Ascending aorta (tissue), 2 donors: ENCODE measurements at places on chromosomes 11 and 22. TPM values are rescaled to one million over a fixed set of nuclear protein-coding genes. Genes with fewer than 3 reads are reported as not detected.

The MRPL40 gene
- total RNA-seq: 14.7 TPM

The DGCR6L gene
- total RNA-seq: 42.1 TPM

The RAG1 gene
- total RNA-seq: under 0.01 TPM

The DNAJB7 gene
- total RNA-seq: not detected

The OR52H1 gene
- total RNA-seq: not detected

The SYT13 gene
- not detected for total RNA-seq

The HTR3B gene
- not detected for total RNA-seq

The NARS2 gene
- 7.8 TPM for total RNA-seq

The SCO2 gene
- total RNA-seq: not detected

The SLC6A5 gene
- total RNA-seq: not detected

DNA sequence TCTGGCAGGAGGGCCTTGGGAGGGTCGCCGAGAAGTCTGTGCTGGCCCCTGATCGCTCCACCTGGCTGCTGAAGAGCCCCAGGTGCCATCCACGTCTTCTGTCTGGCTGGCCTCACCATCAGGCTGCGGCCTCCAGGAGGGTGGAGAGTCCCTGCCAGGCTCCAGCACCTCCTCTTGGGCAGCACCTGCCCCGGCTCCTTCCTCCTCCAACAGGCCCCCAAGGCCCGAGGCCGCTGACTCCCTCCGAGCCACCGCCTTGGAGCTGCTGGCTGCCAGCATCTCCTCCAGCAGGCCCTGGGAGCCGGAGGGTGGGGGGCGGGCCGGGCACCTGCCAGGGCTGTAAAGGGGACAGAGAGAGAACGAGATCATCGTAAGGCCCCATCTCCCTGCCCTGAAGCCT lies 22.3 kb downstream of the TNKS1BP1 start:
- peaks cover 65% of the 10 kb centered on the region for H3K36me3 ChIP-seq
- peaks cover 27% of the 10 kb centered on the region for H3K4me1 ChIP-seq
- no peak overlapping the region for H3K27ac ChIP-seq
- no peak overlapping the region for H3K4me3 ChIP-seq
- no peaks in the 10 kb centered on the region for H3K27me3 ChIP-seq
- DNase-seq: no peak

DNA sequence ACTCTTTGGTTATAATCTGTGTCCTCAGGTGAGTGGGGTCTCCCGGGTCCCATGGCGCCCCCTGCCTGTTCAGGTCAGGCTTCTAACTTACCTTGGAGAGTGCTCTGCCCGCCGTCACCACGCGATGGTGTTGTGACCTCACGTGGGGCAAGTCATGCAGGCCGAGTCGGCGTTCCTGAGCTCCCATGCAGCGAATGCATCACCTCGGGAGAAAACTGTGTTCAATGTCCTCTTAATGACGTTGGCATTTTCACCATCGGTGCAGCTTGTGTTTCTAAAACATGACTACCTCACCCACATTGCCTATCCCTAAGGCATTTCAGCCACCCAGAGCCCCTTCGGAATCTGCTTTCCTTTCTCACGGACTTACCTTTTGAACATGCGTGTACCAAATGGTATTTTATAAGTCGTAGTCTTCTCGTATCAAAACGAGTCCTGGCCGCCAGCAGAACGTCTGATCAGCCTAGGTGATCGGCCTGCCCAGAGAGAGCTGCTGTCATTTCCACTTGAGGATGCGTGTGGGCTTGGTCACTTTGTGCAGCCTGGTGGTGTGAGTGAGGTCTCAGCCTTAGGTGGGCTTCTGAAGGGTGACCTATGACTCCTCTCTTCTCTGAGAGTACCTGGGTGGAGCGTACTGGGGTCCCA lies 64.8 kb downstream of the TBC1D22A start:
- no peak for DNase-seq
- no peak overlapping the region for H3K27ac ChIP-seq
- H3K36me3 ChIP-seq: no peaks in the 10 kb centered on the region

- no peak for DNase-seq
- no peak overlapping the region for H3K27ac ChIP-seq
- H3K27me3 ChIP-seq: peaks cover 10% of the 10 kb centered on the region
- peaks cover 6% of the 10 kb centered on the region for H3K4me1 ChIP-seq
Observed at GRCh38 chr11:61004180-61004611, 32.7 kb downstream of the CD6 start.

- H3K27ac ChIP-seq: no peak overlapping the region
- H3K4me1 ChIP-seq: no peaks in the 10 kb centered on the region
- DNase-seq: no peak
- H3K4me3 ChIP-seq: no peak overlapping the region
- H3K36me3 ChIP-seq: no peaks in the 10 kb centered on the region
Observed at GRCh38 chr11:118241764-118242098, 10.4 kb downstream of the MPZL3 start.

GRCh38 chr11:133547808-133548494 lies 15.7 kb upstream of the OPCML start:
- H3K27ac ChIP-seq: no peak overlapping the region
- H3K36me3 ChIP-seq: no peaks in the 10 kb centered on the region
- no peaks in the 10 kb centered on the region for H3K27me3 ChIP-seq
- no peaks in the 10 kb centered on the region for H3K4me1 ChIP-seq

- no peaks in the 10 kb centered on the region for H3K27me3 ChIP-seq
- no peaks in the 10 kb centered on the region for H3K36me3 ChIP-seq
- H3K4me3 ChIP-seq: no peak overlapping the region
- peaks cover 60% of the 10 kb centered on the region for H3K4me1 ChIP-seq
- DNase-seq: no peak
- no peak overlapping the region for H3K27ac ChIP-seq
Observed at GRCh38 chr22:23233752-23234408, 53.6 kb downstream of the BCR start.

DNA sequence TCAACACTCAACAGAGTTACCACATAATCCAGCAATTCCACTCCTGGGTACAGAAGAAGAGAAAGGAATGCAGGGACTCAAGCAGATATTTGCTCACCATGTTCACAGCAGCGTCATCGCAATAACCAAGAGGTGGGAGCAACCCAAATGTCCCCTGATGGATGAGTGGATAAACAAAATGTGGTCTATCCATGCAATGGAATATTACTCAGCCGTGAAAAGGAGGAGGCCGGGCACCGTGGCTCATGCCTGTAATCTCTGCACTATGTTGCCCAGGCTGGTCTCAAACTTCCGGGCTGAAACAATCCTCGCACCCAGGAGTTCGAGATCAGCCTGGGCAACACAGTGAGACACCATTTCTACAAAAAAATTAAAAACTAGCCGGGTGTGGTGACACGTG lies 131.7 kb downstream of the CTTN start:
- H3K4me3 ChIP-seq: no peak overlapping the region
- no peaks in the 10 kb centered on the region for H3K36me3 ChIP-seq
- no peak for DNase-seq
- H3K27me3 ChIP-seq: no peaks in the 10 kb centered on the region
- H3K4me1 ChIP-seq: no peaks in the 10 kb centered on the region

GRCh38 chr11:19441752-19442553 lies 201.2 kb upstream of the E2F8 start:
- no peak overlapping the region for H3K27ac ChIP-seq
- no peak overlapping the region for H3K4me3 ChIP-seq

GRCh38 chr11:128803011-128803410 lies 64.1 kb downstream of the KCNJ1 start:
- no peaks in the 10 kb centered on the region for H3K27me3 ChIP-seq
- H3K4me1 ChIP-seq: no peaks in the 10 kb centered on the region
- H3K27ac ChIP-seq: no peak overlapping the region

DNA sequence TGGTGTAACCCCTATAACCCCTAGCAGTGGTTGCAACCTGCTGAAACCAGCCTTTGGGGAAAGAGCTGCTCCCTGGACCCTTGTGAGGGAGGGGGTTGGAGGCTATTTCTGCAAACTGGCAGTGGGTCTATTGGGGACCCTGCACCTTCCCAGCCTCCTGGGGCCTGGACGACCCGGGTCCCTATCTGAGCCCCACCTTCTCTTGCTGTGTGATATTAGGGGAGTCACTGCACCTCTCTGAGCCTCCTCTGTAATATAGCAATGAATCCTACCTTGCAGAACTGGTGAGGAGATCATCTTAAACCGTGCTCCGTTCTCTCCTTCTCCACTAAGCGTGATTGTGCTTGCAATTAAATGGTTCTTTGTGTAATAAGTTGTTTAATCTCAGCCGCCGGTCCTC lies 24.0 kb upstream of the MPPED1 start:
- H3K4me3 ChIP-seq: no peak overlapping the region
- no peaks in the 10 kb centered on the region for H3K27me3 ChIP-seq
- no peaks in the 10 kb centered on the region for H3K4me1 ChIP-seq
- H3K36me3 ChIP-seq: no peaks in the 10 kb centered on the region
- no peak for DNase-seq

- DNase-seq: no peak
- H3K4me3 ChIP-seq: no peak overlapping the region
- no peaks in the 10 kb centered on the region for H3K27me3 ChIP-seq
- H3K4me1 ChIP-seq: no peaks in the 10 kb centered on the region
- H3K36me3 ChIP-seq: peaks cover 42% of the 10 kb centered on the region
- H3K27ac ChIP-seq: no peak overlapping the region
Observed at GRCh38 chr11:65645710-65646109, 7.8 kb downstream of the SIPA1 start.

DNA sequence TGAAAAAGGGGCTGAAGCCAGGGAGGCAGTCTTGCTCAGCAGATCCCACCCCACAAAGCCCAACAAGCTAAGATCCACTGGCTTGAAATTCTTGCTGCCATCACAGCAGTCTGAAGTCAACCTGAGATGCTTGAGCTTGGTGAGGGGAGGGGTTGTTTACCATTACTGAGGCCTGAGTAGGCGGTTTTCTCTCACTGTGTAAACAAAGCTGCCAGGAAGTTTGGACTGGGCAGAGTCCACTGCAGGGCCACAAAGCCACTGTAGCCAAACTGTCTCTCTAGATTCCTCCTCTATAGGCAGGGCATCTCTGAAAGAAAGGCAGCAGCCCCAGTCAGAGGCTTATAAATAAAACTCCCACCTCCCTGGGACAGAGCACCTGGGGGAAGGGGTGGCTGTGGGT lies 746.1 kb upstream of the LRRC4C start:
- H3K4me1 ChIP-seq: no peaks in the 10 kb centered on the region
- no peak overlapping the region for H3K4me3 ChIP-seq
- H3K36me3 ChIP-seq: no peaks in the 10 kb centered on the region
- DNase-seq: no peak
- no peaks in the 10 kb centered on the region for H3K27me3 ChIP-seq

DNA sequence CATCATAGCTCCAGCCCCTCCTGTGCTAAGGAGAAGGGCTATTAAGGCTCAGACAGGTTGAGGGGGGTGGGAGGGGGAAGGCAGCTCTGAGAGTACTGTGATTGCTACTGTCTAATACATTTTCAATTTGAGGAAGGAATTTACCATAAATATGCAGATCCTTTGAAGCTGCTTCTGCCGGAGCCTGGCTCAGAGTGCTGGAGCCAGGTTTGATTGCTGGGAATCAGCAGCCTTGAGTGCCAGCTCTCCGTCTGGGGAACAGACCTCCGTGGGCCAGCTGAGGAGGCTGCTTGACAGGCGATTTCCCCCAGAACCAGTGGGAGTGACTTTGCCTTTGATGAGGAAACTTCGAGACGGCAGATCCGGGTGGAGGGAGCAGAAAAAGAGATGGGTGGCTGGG lies 141.7 kb upstream of the TBCEL start:
- peaks cover 19% of the 10 kb centered on the region for H3K4me1 ChIP-seq
- no peak for DNase-seq
- no peaks in the 10 kb centered on the region for H3K36me3 ChIP-seq
- no peak overlapping the region for H3K4me3 ChIP-seq
- H3K27ac ChIP-seq: no peak overlapping the region

- no peaks in the 10 kb centered on the region for H3K27me3 ChIP-seq
- no peak overlapping the region for H3K27ac ChIP-seq
- H3K36me3 ChIP-seq: no peaks in the 10 kb centered on the region
- DNase-seq: no peak
Observed at GRCh38 chr22:44661659-44662569, 40.1 kb upstream of the PRR5 start.

DNA sequence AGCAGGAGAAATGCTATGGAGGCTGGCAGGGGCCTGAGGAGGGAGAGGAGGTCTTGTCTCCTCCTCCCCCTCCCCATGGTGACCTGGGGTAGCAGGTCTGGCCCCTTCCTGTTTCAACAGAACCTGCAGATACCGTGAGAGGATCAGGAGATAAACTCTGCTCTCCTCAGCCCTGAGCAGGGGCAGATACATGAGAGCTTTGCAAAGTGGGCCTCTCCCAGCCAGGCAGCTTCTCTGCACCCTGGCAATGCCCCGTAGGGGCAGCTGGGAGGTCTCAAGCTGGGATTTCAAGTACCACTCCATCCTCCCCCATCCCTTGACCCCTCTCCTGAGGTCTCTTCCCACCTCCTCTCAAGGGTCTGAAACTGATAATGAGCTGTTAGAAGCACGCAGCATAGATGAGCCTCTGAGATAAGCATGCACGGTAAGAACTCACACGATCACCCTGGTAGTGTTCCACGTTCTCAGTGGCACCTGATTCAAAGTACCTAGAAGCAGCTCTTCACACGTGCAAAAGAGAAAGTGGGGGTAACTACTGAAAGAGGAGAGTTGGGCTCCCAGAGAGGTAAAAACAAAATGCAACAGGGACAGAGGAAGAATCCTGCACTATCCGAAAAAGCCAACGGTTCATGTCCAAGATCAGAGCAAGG lies 4.9 kb upstream of the CCDC86 start:
- H3K4me3 ChIP-seq: no peak overlapping the region
- H3K27me3 ChIP-seq: no peaks in the 10 kb centered on the region
- peaks cover 6% of the 10 kb centered on the region for H3K4me1 ChIP-seq
- H3K36me3 ChIP-seq: no peaks in the 10 kb centered on the region
- no peak for DNase-seq

DNA sequence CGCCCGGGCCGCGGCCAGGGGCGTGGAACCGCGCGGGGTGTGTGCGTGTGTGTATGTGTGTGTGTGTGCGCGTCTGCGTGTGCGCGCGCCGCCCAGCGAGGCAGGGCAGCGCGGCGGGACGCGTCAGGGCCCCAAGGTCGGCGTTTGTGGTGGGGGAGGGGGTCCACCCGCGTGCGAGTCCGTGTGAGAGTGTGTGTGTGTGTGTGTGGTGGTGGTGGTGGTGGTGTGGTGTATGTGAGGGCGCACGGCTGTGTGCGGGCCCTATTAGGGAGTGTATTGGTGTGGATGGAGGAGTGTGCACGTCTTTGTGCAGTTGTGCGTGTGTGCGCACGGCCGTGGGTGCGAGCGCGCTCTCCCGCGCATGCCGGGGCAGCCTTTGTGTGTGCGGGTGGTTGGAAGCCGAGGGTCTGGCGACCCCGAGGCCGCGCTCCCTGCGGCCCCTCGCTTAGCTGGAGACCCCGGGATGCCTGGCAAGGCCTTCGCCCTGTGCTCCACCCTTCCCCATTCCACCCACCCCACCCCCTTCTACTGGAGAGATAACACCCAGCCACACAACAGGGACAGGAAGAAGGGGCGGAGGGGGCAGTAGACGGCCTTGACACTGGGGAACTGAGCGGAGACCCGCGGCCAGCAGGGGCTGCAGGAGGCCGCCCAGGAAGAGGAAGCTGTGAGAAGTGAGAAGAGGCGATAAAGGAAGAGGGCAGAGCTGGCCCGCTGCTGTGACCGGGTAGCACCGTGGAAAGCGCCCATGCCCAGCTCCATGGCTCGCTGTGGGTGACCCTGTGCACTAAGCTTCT lies 528 bp upstream of the ARRB1 start:
- H3K27me3 ChIP-seq: no peaks in the 10 kb centered on the region
- H3K4me3 ChIP-seq: peak overlapping the region; percentile 65
- no peak for DNase-seq
- peak overlapping the region; percentile 78 for H3K27ac ChIP-seq
